ENCODE measurements at places on chromosomes 4 and X.
A peak's percentile ranks its signal among the peaks of the same experiment; 100 is the strongest.

GRCh38 chr4:183431614-183432013 lies 12.8 kb upstream of the CDKN2AIP start:
- no peak for DNase-seq

GRCh38 chr4:145895056-145895455 lies 43.6 kb downstream of the ZNF827 start:
- DNase-seq: no peak

DNA sequence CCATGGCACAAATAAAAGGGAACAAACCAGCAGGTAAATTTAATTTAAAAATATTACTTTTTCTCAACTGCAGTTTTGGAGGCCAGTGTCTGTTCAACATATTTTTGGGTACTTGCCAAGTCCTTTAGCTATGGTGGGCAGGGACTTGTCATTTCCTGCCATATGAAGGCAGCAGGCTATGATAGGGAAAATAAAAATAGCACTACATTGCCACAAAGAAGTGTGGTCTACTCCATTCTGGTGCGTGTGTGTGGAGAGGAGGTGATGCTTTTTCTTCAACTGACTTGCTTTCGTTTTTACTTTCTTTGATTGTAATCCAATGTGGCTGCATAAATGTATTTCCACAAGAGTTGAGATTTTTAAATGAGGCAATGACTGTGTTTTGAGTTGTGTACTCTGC lies 17.2 kb downstream of the GPR174 start:
- DNase-seq: no peak

GRCh38 chrX:153339662-153340061 lies 5.7 kb downstream of the ZNF275 start:
- no peak for DNase-seq

DNA sequence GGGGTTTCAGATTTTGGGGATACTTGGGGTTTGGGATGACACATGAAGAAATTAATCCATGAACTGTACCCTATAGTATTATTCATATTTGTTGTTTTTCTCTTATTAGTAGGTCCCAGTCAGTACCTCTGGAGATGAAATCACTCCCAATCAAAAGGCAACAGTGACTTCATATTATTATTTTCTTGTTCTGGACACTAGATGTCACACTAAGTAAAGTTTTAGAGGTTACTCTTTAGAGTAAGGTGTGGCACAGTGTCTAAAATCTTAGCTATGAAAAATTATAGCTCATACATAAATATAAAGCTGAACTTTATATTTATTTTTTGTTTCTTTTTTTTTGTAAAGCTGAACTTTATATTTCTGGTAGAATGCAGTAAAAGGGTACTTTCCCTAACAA lies 35.1 kb downstream of the FAM114A1 start:
- peak; percentile 26 for DNase-seq
